ENCODE measurements at places on chromosomes 16 and 17. TPM values are rescaled to one million over a fixed set of nuclear protein-coding genes. Genes with fewer than 3 reads are reported as not detected.

DNA sequence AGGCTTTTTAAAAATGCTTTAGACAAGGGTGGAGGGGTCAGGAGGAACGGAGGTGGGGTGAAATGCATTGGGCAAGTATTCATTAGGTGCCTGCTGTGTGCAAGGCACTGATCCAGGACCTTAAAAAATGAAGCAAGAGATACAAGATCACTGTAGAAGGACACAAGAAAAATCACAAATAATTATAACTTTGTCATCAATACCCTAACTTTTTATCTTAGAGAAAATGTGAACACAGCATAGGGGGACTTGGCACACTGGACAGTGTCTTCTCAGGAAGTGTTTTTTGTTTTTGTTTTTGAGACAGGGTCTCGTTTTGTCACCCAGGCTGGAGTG is 7.0 kb downstream of the EPOP start:
- DNase-seq, result no peak
- no peaks in the 10 kb centered on the region for H3K36me3 ChIP-seq
- H3K27me3 ChIP-seq, result no peaks in the 10 kb centered on the region
- no peaks in the 10 kb centered on the region for H3K4me1 ChIP-seq

DNA sequence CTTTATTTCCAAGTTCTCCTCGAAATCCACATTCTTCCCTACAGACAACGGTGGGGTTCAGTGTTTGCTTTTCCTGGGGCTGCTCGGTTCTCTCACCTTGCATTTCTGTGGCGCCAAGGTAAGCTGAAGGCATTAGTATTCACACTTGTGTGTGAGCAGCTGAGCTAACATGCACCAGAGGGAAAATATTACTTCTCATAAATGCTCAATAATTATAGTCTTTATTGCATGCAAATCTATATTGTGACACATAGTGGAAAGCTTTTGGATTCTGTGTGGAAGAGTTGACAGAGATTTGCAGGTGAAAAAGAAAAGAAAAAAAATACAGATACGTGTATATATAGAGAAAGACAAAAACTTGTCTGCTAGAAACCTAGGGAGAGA is 411.8 kb downstream of the MAF start:
- no peaks in the 10 kb centered on the region for H3K4me1 ChIP-seq
- H3K27me3 ChIP-seq, result no peaks in the 10 kb centered on the region
- DNase-seq, result no peak
- H3K36me3 ChIP-seq, result no peaks in the 10 kb centered on the region

DNA sequence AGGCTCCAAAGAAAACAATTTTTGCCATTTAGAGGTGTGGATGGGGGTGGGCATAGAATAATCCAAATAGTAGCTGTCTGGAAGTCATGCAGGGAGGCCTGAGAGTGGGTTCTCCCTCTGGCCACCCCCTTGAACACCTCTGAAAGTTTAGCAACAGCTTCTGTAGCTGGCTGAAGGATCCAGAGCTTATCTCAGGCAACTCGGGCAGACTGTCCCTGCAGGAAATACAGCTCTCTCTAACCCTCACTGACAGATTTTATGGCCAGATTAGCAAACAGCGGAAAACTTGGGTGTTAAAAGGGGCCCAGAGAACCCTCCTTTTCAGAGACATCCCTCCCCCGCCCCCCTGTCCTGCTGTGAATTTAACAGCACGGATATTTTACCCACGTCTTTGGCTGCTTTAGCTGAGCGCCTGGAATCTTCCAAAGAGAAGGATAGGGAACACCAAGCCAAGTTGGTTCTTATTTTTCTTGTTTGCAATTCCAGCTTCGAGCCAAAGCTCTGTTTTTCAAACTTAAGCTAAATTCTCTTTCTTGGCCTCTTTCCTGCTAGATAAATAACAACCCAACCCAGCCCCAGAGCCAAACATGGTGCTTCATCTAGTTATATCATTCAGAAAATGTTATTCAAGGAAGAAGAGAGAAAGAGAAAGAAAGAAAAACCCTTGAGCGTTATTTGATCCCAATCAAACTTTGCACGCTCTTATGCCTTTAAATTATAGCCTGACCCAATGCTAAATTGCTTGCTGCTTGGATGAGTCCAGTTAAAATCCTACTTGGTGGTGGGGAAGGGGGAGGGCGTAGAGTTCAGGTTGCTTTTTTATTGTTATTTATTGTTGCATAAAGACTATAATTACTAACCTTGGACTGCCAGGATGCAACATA is 2.3 kb upstream of the HOXB2 start:
- DNase-seq, result no peak
- H3K4me1 ChIP-seq, result peaks cover 59% of the 10 kb centered on the region
- peaks cover 9% of the 10 kb centered on the region for H3K36me3 ChIP-seq
- peak overlapping the region; percentile 62 for H3K4me3 ChIP-seq
- no peaks in the 10 kb centered on the region for H3K27me3 ChIP-seq
- peak overlapping the region; percentile 95 for H3K27ac ChIP-seq

- H3K4me3 ChIP-seq, result no peak overlapping the region
- no peak overlapping the region for H3K27ac ChIP-seq
- H3K36me3 ChIP-seq, result peaks cover 5% of the 10 kb centered on the region
- H3K27me3 ChIP-seq, result no peaks in the 10 kb centered on the region
- no peak for DNase-seq
- no peaks in the 10 kb centered on the region for H3K4me1 ChIP-seq
Measured at GRCh38 chr17:54906683-54907082, 6.0 kb downstream of the TOM1L1 start.

DNA sequence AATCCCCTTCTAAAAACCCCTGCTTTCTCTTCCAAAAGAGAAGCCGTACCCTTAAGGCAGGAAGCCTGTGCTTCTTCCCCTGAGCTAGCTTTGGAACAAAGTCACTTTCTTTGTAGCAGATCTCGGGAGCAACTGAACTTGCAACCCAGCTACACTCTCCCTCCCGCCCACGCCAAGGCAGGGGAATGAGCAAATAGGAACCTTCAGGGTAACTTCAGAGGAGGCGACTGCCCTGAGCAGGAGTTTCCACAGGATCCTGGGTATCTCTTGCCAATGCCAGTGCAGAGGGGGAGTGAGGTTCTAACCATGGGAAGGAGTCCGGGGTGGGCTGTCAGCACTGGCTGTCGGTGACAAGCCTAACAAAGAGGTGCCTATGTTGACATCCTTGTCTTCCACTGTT is 5.9 kb upstream of the PIRT start:
- no peak for DNase-seq
- no peaks in the 10 kb centered on the region for H3K27me3 ChIP-seq
- H3K27ac ChIP-seq, result no peak overlapping the region
- H3K4me3 ChIP-seq, result no peak overlapping the region
- no peaks in the 10 kb centered on the region for H3K36me3 ChIP-seq

DNA sequence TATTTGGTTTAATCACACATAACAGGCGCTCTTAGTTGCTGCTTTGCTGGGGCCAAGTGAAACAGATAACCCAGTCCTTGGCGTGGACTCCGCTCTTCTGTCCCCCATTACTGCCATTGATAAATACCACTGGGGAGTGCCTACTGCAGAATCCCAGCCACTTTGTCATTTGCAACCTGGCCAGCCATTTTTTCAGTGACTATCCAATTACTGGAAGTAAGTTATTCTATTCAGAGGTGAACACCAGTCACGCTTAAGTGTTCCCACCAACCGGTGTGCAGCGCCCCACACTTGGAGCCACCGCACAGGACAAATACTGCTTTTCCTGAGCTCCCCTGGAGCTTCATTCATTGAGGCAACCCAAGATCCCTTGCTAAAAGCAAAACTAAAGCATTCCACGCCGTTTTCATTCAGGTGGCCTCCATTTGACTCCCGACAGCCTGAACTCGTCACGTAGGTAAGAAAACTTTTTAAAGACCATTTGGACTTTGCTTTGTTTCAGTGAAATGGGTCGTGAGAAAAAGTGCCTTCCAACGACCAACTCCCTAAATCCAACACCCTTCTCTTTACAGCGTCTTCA is 1.8 kb downstream of the USP7 start:
- H3K36me3 ChIP-seq, result no peaks in the 10 kb centered on the region
- H3K27ac ChIP-seq, result no peak overlapping the region
- no peak for DNase-seq
- peak overlapping the region; percentile 89 for H3K4me3 ChIP-seq
- no peaks in the 10 kb centered on the region for H3K27me3 ChIP-seq

- peaks cover 32% of the 10 kb centered on the region for H3K4me1 ChIP-seq
- no peaks in the 10 kb centered on the region for H3K27me3 ChIP-seq
- no peak overlapping the region for H3K27ac ChIP-seq
- no peak overlapping the region for H3K4me3 ChIP-seq
Measured at GRCh38 chr17:9183306-9183705, 162.0 kb downstream of the NTN1 start.

DNA sequence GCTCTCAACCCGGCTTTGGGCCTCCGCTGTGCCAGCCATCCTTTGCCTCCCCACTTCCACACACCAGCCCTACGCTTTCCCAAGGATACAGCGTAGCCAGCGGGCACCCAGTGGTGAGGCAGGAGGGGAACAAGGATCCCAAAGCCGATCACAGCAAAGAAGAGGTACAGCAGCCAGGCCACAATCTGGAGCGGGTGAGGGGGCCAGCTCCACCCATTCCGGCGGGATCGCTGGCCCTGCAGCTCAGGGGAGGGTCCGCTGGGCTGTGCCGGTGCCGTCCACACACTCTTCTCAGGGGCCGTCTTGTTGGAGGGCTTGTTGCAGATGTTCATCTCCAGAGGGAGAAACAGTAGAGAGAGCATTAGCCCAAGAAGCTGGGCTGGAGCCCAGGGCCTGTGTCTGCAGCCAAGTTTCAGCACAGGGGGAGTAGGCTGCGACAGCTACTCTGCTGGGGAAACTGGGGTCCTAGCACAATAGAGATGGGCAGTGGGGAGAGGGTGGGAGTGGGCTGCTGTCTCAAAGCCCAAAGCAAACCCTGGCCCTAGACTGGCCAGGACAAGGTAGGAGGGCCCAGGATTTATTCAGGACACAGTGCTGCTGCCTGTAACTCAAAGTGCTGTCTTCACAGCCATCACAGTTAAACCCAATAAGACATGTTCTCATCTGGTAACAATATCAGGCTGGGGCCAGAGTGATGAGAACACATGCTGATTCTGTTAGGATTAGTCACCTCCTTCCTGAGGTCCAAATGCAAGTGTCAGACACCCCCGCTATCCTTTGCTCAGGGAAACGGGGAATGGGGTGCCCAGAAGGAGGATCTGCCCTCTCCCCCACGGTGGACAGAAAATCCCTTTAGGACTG is 9.9 kb downstream of the ZDHHC1 start:
- DNase-seq, result no peak
- H3K4me3 ChIP-seq, result no peak overlapping the region
- no peaks in the 10 kb centered on the region for H3K4me1 ChIP-seq
- no peaks in the 10 kb centered on the region for H3K36me3 ChIP-seq
- H3K27me3 ChIP-seq, result no peaks in the 10 kb centered on the region

GRCh38 chr16:2528161-2529060 is 2.8 kb downstream of the CEMP1 start:
- no peak for DNase-seq
- peaks cover 17% of the 10 kb centered on the region for H3K4me1 ChIP-seq
- H3K27ac ChIP-seq, result no peak overlapping the region
- no peak overlapping the region for H3K4me3 ChIP-seq

GRCh38 chr17:55859301-55859795 is 108.5 kb downstream of the PCTP start:
- no peak for DNase-seq
- H3K27me3 ChIP-seq, result no peaks in the 10 kb centered on the region
- H3K27ac ChIP-seq, result no peak overlapping the region
- H3K4me1 ChIP-seq, result no peaks in the 10 kb centered on the region
- no peak overlapping the region for H3K4me3 ChIP-seq

- H3K27me3 ChIP-seq, result no peaks in the 10 kb centered on the region
- H3K4me1 ChIP-seq, result peaks cover 52% of the 10 kb centered on the region
- peak overlapping the region; percentile 46 for H3K4me3 ChIP-seq
- DNase-seq, result peak; percentile 48
- no peaks in the 10 kb centered on the region for H3K36me3 ChIP-seq
Measured at GRCh38 chr17:27244491-27245223, 49.3 kb upstream of the WSB1 start.

GRCh38 chr17:77225265-77225664 is 84.5 kb downstream of the SEC14L1 start:
- H3K27me3 ChIP-seq, result no peaks in the 10 kb centered on the region
- H3K4me1 ChIP-seq, result no peaks in the 10 kb centered on the region
- H3K27ac ChIP-seq, result no peak overlapping the region
- no peak overlapping the region for H3K4me3 ChIP-seq
- no peak for DNase-seq

DNA sequence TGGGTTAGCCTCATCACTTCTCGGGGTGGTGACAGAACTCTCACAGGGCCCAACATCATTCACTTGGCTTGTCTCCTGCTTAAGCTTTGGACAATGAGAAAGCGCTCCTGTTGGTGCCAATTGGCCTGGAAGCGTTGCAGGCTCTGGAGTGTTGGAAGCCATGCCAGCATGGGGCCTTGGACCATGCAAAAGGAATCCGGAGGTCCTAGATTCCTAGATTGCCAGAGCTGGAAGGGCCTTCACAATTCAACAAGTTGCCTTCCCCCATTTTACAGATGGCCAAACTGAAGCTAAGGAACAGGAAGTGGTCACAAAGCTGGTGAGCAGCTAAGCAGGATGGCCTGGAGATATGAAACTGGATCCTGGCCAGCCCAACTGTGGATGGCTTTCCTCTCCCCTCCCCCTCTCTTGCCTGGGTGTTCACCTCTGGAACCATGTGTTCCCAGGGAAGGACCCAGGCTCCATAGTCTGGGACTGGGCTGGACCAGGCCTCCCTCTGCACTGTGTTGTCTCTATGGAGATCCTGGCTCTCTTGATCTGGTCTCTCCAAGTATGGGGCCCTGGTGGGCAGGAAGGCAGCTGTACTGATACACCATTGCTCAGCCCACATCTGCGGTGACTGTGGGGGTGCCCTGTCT is 6.0 kb upstream of the IGFBP4 start:
- no peaks in the 10 kb centered on the region for H3K27me3 ChIP-seq
- H3K36me3 ChIP-seq, result no peaks in the 10 kb centered on the region
- no peaks in the 10 kb centered on the region for H3K4me1 ChIP-seq
- DNase-seq, result no peak

GRCh38 chr17:57633236-57633635 is 111.9 kb downstream of the CCDC182 start:
- no peaks in the 10 kb centered on the region for H3K4me1 ChIP-seq
- H3K27me3 ChIP-seq, result no peaks in the 10 kb centered on the region
- H3K27ac ChIP-seq, result no peak overlapping the region
- H3K4me3 ChIP-seq, result no peak overlapping the region
- H3K36me3 ChIP-seq, result no peaks in the 10 kb centered on the region

GRCh38 chr16:54421220-54421619 is 134.6 kb upstream of the IRX3 start:
- H3K27me3 ChIP-seq, result no peaks in the 10 kb centered on the region
- H3K4me1 ChIP-seq, result peaks cover 3% of the 10 kb centered on the region
- no peak for DNase-seq
- no peaks in the 10 kb centered on the region for H3K36me3 ChIP-seq
- H3K27ac ChIP-seq, result no peak overlapping the region

KRTAP4-1 gene
- total RNA-seq, result not detected

SPHK1 gene
- 46.8 TPM for total RNA-seq

NUDT16L1 gene
- total RNA-seq, result 16.8 TPM

OVCA2 gene
- 46.6 TPM for total RNA-seq

NPIPB6 gene
- 8.2 TPM for total RNA-seq

C1QTNF8 gene
- 7.0 TPM for total RNA-seq

OR4D1 gene
- not detected for total RNA-seq

RNF157 gene
- 0.41 TPM for total RNA-seq

OSGIN1 gene
- 16.2 TPM for total RNA-seq

CCL7 gene
- total RNA-seq, result 1.3 TPM
